ENCODE measurements at places on chromosomes 2 and 18. TPM values are rescaled to one million over a fixed set of nuclear protein-coding genes. Genes with fewer than 3 reads are reported as not detected.

- DNase-seq, result no peak
- no peaks in the 10 kb centered on the region for H3K4me1 ChIP-seq
- no peak overlapping the region for H3K4me3 ChIP-seq
- no peak overlapping the region for H3K27ac ChIP-seq
These were observed 37.5 kb downstream of the UXS1 start for GRCh38 chr2:106156305-106157296.

GRCh38 chr2:38960609-38961320 lies 71.1 kb downstream of the ARHGEF33 start:
- peak overlapping the region; percentile 56 for H3K4me3 ChIP-seq

- H3K36me3 ChIP-seq, result no peaks in the 10 kb centered on the region
- H3K27me3 ChIP-seq, result no peaks in the 10 kb centered on the region
- DNase-seq, result no peak
- no peak overlapping the region for H3K27ac ChIP-seq
These were observed 277.0 kb upstream of the MAP2 start for GRCh38 chr2:209146682-209147320.

GRCh38 chr18:59728816-59729215 lies 31.6 kb upstream of the CCBE1 start:
- H3K4me1 ChIP-seq, result no peaks in the 10 kb centered on the region
- H3K27me3 ChIP-seq, result no peaks in the 10 kb centered on the region
- H3K4me3 ChIP-seq, result no peak overlapping the region
- no peak for DNase-seq

DNA sequence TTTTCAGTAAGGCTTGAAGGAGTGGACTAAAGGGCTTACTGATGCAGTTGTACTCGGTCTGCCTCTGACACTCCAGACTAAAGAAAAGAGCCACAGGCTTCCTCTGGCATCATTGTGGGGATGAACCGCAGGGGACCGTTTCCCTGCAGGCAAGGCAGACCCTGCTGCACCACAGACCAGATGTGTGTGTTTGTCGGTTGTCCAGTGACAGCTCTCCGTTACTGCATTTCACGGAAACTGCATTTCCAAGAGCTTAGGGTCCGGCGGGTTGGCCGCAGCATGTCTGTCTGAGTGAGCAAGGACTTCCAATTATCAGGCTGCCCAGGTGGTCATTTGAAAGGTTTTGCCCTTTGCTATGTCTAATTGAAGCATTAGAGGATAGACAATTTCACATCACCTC lies 98.1 kb downstream of the FAM210A start:
- DNase-seq, result no peak
- no peaks in the 10 kb centered on the region for H3K4me1 ChIP-seq
- H3K4me3 ChIP-seq, result no peak overlapping the region
- no peaks in the 10 kb centered on the region for H3K36me3 ChIP-seq

GRCh38 chr2:20140321-20141055 lies 84.4 kb downstream of the SDC1 start:
- peaks cover 12% of the 10 kb centered on the region for H3K4me1 ChIP-seq
- no peak overlapping the region for H3K27ac ChIP-seq
- no peaks in the 10 kb centered on the region for H3K27me3 ChIP-seq

Gene CCL20
- total RNA-seq, result 0.81 TPM

GRCh38 chr2:231708773-231709635 lies 679 bp downstream of the PTMA start:
- H3K27ac ChIP-seq, result peak overlapping the region; percentile 98
- no peaks in the 10 kb centered on the region for H3K27me3 ChIP-seq
- no peaks in the 10 kb centered on the region for H3K36me3 ChIP-seq
- DNase-seq, result peak; percentile 43
- H3K4me1 ChIP-seq, result peaks cover 30% of the 10 kb centered on the region
- H3K4me3 ChIP-seq, result peak overlapping the region; percentile 99

GRCh38 chr2:134301099-134301927 lies 47.4 kb downstream of the MGAT5 start:
- no peaks in the 10 kb centered on the region for H3K27me3 ChIP-seq
- no peak overlapping the region for H3K27ac ChIP-seq
- H3K4me3 ChIP-seq, result no peak overlapping the region
- H3K36me3 ChIP-seq, result no peaks in the 10 kb centered on the region

Gene ABCG5
- not detected for total RNA-seq

DNA sequence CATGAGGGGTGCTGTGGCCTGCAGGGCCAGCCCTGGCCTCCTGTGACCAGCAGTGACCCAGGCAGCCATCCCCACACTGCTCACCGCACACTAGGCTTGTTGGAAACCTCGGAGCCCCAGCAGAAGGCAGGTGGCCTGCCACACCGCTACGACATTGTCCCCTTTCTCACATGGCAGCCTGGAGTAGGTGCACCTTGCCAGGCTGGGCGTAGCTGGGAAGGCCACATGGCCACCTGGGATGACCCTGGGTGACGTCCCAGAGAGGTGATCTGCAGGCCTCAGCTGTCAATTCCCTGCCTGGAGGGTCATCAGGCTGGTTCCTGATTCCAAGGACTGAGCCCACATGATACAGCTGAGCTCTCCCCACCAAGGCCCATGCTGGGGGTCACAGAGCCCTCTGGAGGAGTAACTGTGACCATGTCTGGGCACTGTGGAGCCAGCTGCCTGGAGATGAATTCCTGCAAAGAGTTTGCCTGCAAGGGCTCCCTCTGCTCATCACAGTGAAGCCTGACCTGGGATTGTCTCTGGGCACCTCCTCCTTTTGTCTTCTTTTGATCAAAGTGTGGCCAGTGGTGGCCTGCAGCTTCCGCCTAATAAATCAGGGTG lies 119.6 kb upstream of the OTOS start:
- H3K27ac ChIP-seq, result peak overlapping the region; percentile 76
- no peak for DNase-seq
- peaks cover 24% of the 10 kb centered on the region for H3K4me1 ChIP-seq
- no peaks in the 10 kb centered on the region for H3K36me3 ChIP-seq
- no peaks in the 10 kb centered on the region for H3K27me3 ChIP-seq

Gene OR6B2
- not detected for total RNA-seq

GRCh38 chr2:138536302-138536701 lies 34.7 kb downstream of the SPOPL start:
- no peaks in the 10 kb centered on the region for H3K27me3 ChIP-seq
- no peak overlapping the region for H3K27ac ChIP-seq
- no peaks in the 10 kb centered on the region for H3K4me1 ChIP-seq

Gene TBR1
- 2.4 TPM for total RNA-seq

- no peaks in the 10 kb centered on the region for H3K36me3 ChIP-seq
- peak overlapping the region; percentile 75 for H3K27ac ChIP-seq
- DNase-seq, result peak; percentile 90
These were observed 65.5 kb upstream of the GPC1 start for GRCh38 chr2:240369801-240370585.

DNA sequence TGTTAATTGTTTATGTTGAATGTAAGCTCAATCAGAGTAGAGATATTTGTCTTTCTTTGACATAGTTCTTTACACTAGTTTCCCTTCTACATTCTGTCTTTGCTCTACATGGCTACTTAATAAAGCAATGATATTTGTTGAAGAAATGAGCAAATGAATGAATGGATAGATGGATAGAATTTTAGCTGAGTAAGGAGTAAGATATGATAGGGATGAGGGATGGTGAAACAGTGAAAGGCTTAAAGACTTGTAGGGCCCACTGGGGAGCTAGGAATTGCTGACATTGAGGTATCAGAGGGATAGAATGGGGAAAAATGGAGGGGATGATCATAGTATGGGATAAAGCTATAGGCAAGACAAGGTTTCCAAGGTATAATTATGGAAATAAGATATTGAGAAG lies 361.6 kb upstream of the SPHKAP start:
- H3K4me1 ChIP-seq, result no peaks in the 10 kb centered on the region
- no peaks in the 10 kb centered on the region for H3K27me3 ChIP-seq
- no peaks in the 10 kb centered on the region for H3K36me3 ChIP-seq

DNA sequence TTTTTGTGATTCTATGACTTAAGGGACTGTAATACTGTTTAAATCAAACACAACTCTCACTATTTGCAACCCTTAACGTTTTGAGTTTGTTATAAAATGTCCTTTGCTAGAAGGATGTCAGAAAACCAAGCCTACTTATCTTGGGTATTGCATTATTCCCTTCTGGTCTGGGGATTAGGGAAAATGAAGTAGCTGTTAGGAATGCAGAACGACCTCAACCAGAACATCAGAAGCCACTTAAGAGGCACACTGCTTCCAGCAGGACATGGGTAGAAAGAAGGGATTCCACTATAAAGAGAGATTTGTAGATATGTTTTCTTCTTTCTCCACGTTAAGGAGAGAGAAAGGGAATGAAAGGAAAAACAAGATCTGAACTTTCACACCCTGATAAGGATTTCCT lies 101.2 kb downstream of the SETBP1 start:
- no peaks in the 10 kb centered on the region for H3K27me3 ChIP-seq
- H3K36me3 ChIP-seq, result no peaks in the 10 kb centered on the region
- DNase-seq, result no peak
- H3K27ac ChIP-seq, result no peak overlapping the region

Gene THSD7B
- 1.1 TPM for total RNA-seq

- no peaks in the 10 kb centered on the region for H3K4me1 ChIP-seq
- H3K27me3 ChIP-seq, result no peaks in the 10 kb centered on the region
- no peaks in the 10 kb centered on the region for H3K36me3 ChIP-seq
- H3K4me3 ChIP-seq, result no peak overlapping the region
These were observed 76.9 kb downstream of the AAK1 start for GRCh38 chr2:69566669-69567068.

Gene PSTPIP2
- total RNA-seq, result 3.5 TPM

- no peak overlapping the region for H3K4me3 ChIP-seq
- H3K36me3 ChIP-seq, result no peaks in the 10 kb centered on the region
- H3K4me1 ChIP-seq, result no peaks in the 10 kb centered on the region
- H3K27ac ChIP-seq, result no peak overlapping the region
- no peaks in the 10 kb centered on the region for H3K27me3 ChIP-seq
These were observed 8.5 kb upstream of the CYRIA start for GRCh38 chr2:16674154-16674553.

- H3K27me3 ChIP-seq, result no peaks in the 10 kb centered on the region
- H3K4me3 ChIP-seq, result no peak overlapping the region
- no peaks in the 10 kb centered on the region for H3K36me3 ChIP-seq
- H3K27ac ChIP-seq, result no peak overlapping the region
- H3K4me1 ChIP-seq, result no peaks in the 10 kb centered on the region
These were observed 1489.7 kb downstream of the LRP1B start for GRCh38 chr2:140641163-140641562.

Gene HRH4
- total RNA-seq, result 0.37 TPM

GRCh38 chr2:147499785-147500184 lies 345.0 kb upstream of the ACVR2A start:
- H3K27ac ChIP-seq, result no peak overlapping the region
- no peak overlapping the region for H3K4me3 ChIP-seq
- H3K27me3 ChIP-seq, result no peaks in the 10 kb centered on the region

GRCh38 chr2:23419171-23420090 lies 34.5 kb downstream of the KLHL29 start:
- H3K4me3 ChIP-seq, result no peak overlapping the region
- no peaks in the 10 kb centered on the region for H3K36me3 ChIP-seq
- no peak for DNase-seq
- H3K4me1 ChIP-seq, result no peaks in the 10 kb centered on the region
- H3K27ac ChIP-seq, result no peak overlapping the region
- H3K27me3 ChIP-seq, result no peaks in the 10 kb centered on the region

GRCh38 chr18:2797951-2798350 lies 48.9 kb upstream of the EMILIN2 start:
- H3K4me1 ChIP-seq, result no peaks in the 10 kb centered on the region
- no peaks in the 10 kb centered on the region for H3K27me3 ChIP-seq
- H3K4me3 ChIP-seq, result no peak overlapping the region
- DNase-seq, result no peak
- H3K27ac ChIP-seq, result no peak overlapping the region

- no peak for DNase-seq
- no peaks in the 10 kb centered on the region for H3K27me3 ChIP-seq
- H3K4me3 ChIP-seq, result no peak overlapping the region
- H3K4me1 ChIP-seq, result peaks cover 20% of the 10 kb centered on the region
- no peaks in the 10 kb centered on the region for H3K36me3 ChIP-seq
- H3K27ac ChIP-seq, result no peak overlapping the region
These were observed 57.3 kb downstream of the NEDD4L start for GRCh38 chr18:58101291-58101794.

DNA sequence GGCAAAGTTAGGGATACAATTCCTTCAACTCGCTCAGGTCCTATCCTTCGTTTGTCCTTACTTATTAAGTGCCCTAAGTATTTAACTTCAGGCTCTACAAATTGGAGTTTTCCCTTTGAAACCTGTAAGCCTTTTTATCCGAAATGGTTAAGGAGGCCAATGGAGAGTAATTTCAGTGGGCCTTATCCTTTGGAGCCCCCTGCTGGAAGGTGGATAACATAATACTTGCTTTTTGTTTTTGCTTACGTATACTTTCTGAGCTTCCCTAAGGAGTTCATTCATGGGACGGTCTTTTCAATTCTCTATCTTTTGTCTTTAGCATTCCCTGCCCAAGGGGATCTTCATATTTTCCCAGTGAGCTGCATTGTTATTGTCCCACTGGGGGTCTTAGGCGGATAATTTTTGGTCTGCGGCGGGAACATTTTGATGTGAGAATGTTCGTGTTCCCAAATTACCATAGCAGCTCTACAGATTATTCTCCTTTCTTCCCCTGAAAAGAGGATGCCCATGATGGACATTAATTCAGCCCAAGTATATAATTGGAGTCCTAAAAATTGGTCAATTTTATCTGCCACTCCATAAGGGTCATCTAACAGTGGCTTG lies 34.4 kb upstream of the TRAPPC8 start:
- H3K36me3 ChIP-seq, result no peaks in the 10 kb centered on the region
- H3K27me3 ChIP-seq, result no peaks in the 10 kb centered on the region
- H3K27ac ChIP-seq, result no peak overlapping the region
- no peak overlapping the region for H3K4me3 ChIP-seq
- DNase-seq, result peak; percentile 19

Measured in testis (tissue), 5 donors.